ENCODE measurements at places on chromosomes 11 and 22. TPM values are rescaled to one million over a fixed set of nuclear protein-coding genes. Genes with fewer than 3 reads are reported as not detected.

PNPLA3 gene
- total RNA-seq: 0.76 TPM

CREBZF gene
- total RNA-seq: 20.9 TPM

SLC22A9 gene
- not detected for total RNA-seq

LRRC74B gene
- total RNA-seq: not detected

POU2AF2 gene
- not detected for total RNA-seq

Data from dermis microvascular lymphatic vessel endothelial cell (primary cell).